ENCODE measurements at places on chromosomes 6 and 20.

GRCh38 chr6:85449388-85449817 is 480 bp upstream of the NT5E start:
- DNase-seq: peak; percentile 80

- DNase-seq: no peak
These were observed 334.4 kb downstream of the TFAP2B start for GRCh38 chr6:51153109-51153508.

DNA sequence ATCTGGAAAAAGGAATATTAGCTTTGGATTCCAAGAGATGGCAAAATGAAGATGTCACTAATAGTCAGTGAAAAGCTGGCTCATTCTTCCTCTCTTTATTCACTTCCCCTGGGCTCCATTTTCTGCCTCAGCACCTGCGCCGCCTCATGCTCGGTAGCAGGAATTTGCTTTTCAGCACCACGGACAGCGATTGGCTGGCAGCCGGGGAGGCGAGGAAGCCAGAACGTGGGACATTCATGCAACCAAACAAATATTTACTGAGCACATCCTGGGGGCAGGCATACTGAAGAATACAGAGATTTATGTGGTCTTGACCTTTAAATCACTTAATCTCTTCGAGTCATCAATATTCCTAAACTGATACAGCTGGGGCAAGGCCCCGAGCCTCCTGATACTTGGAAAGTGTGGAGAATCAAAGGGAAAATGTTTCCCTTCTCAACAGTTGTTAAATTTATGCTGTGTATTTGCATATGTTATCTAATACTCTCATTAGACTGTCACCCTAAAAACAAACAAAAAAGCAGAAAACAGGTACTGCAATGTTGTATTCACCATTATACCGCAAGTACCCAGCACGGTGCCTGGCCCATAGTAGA is 12.1 kb upstream of the PDYN start:
- DNase-seq: peak; percentile 42

GRCh38 chr6:139706912-139707311 is 332.5 kb upstream of the CITED2 start:
- DNase-seq: no peak

- peak; percentile 87 for DNase-seq
These were observed 51.8 kb upstream of the SLCO4A1 start for GRCh38 chr20:62590309-62591121.

- peak; percentile 65 for DNase-seq
These were observed 103.4 kb upstream of the CCN2 start for GRCh38 chr6:132054525-132054924.

- DNase-seq: no peak
These were observed 57.4 kb downstream of the EZR start for GRCh38 chr6:158761746-158762145.

- no peak for DNase-seq
These were observed 61.7 kb downstream of the SNX9 start for GRCh38 chr6:157884756-157885155.

Measured in HFFc6 (cell line).